Aorta (tissue), 5 donors: ENCODE measurements at places on chromosomes 1 and 21. TPM values are rescaled to one million over a fixed set of nuclear protein-coding genes. Genes with fewer than 3 reads are reported as not detected.

- H3K4me1 ChIP-seq, result no peaks in the 10 kb centered on the region
- no peak for DNase-seq
- H3K27me3 ChIP-seq, result no peaks in the 10 kb centered on the region
- H3K27ac ChIP-seq, result no peak overlapping the region
- H3K36me3 ChIP-seq, result peaks cover 5% of the 10 kb centered on the region
- no peak overlapping the region for H3K4me3 ChIP-seq
Measured at GRCh38 chr21:45280178-45280821, 7.4 kb downstream of the POFUT2 start.

DNA sequence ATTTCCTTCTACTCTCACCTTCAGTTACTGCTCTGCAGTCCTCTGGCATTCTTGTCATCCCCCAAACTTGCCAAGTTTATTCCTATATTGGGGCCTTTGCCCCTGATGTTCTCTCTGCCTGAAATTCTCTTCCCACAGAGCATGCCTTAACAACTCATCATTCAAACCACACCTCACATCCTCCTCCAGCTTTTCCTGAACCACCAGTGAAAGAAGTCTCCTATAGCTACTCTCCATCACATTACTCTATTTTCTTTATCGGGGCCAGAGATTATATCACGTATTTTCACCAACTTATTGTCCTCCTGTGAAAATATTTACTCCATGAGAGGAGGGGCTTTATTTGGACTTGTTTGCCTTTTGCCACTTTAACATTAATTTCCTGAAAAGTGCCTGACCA lies 32.1 kb downstream of the EXTL2 start:
- H3K4me1 ChIP-seq, result no peaks in the 10 kb centered on the region
- H3K4me3 ChIP-seq, result no peak overlapping the region
- no peak for DNase-seq
- no peak overlapping the region for H3K27ac ChIP-seq

GRCh38 chr1:116130356-116130755 lies 19.2 kb downstream of the MAB21L3 start:
- no peak overlapping the region for H3K4me3 ChIP-seq
- H3K36me3 ChIP-seq, result no peaks in the 10 kb centered on the region
- H3K27me3 ChIP-seq, result no peaks in the 10 kb centered on the region
- no peak overlapping the region for H3K27ac ChIP-seq
- no peaks in the 10 kb centered on the region for H3K4me1 ChIP-seq
- DNase-seq, result no peak

- no peak overlapping the region for H3K4me3 ChIP-seq
- H3K4me1 ChIP-seq, result no peaks in the 10 kb centered on the region
- H3K27ac ChIP-seq, result no peak overlapping the region
- DNase-seq, result no peak
- H3K27me3 ChIP-seq, result no peaks in the 10 kb centered on the region
Measured at GRCh38 chr1:188615321-188615720, 1786.6 kb downstream of the PLA2G4A start.

- no peak overlapping the region for H3K27ac ChIP-seq
- no peaks in the 10 kb centered on the region for H3K4me1 ChIP-seq
- no peaks in the 10 kb centered on the region for H3K27me3 ChIP-seq
- no peak overlapping the region for H3K4me3 ChIP-seq
Measured at GRCh38 chr1:33524586-33524985, 52.1 kb downstream of the ZSCAN20 start.

DNA sequence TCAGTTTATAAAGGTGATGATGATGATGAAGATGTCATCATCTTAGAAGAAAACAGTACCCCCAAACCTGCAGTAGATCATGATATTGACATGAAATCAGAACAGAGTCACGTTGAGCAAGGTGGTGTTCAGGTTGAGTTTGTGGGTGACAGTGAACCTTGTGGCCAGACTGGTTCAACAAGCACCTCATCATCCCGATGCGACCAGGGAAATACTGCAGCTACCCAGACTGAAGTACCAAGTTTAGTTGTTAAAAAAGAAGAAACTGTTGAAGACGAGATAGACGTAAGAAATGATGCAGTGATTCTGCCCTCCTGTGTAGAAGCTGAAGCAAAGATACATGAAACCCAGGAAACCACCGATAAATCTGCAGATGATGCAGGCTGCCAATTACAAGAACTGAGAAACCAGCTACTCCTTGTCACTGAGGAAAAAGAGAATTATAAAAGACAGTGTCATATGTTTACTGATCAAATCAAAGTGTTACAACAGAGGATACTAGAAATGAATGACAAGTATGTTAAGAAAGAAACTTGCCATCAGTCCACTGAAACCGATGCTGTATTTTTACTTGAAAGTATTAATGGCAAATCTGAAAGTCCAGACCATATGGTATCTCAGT lies 16.0 kb upstream of the CHAF1B start:
- no peak overlapping the region for H3K4me3 ChIP-seq
- H3K27ac ChIP-seq, result no peak overlapping the region
- DNase-seq, result no peak
- peaks cover 5% of the 10 kb centered on the region for H3K36me3 ChIP-seq
- H3K4me1 ChIP-seq, result no peaks in the 10 kb centered on the region

GRCh38 chr1:163747855-163748254 lies 426.1 kb downstream of the NUF2 start:
- H3K27ac ChIP-seq, result no peak overlapping the region
- no peak for DNase-seq
- H3K4me3 ChIP-seq, result no peak overlapping the region
- H3K36me3 ChIP-seq, result no peaks in the 10 kb centered on the region

GRCh38 chr1:7755448-7755847 lies 15.6 kb upstream of the VAMP3 start:
- H3K27ac ChIP-seq, result no peak overlapping the region
- H3K4me1 ChIP-seq, result peaks cover 1% of the 10 kb centered on the region

- H3K4me1 ChIP-seq, result no peaks in the 10 kb centered on the region
- H3K27ac ChIP-seq, result no peak overlapping the region
- H3K4me3 ChIP-seq, result no peak overlapping the region
- no peaks in the 10 kb centered on the region for H3K27me3 ChIP-seq
Measured at GRCh38 chr1:176609556-176610408, 146.8 kb downstream of the PAPPA2 start.

- H3K4me1 ChIP-seq, result peaks cover 5% of the 10 kb centered on the region
- no peaks in the 10 kb centered on the region for H3K36me3 ChIP-seq
- H3K27ac ChIP-seq, result no peak overlapping the region
- no peaks in the 10 kb centered on the region for H3K27me3 ChIP-seq
- no peak for DNase-seq
- H3K4me3 ChIP-seq, result no peak overlapping the region
Measured at GRCh38 chr1:67715819-67716218, 30.8 kb downstream of the GADD45A start.

DNA sequence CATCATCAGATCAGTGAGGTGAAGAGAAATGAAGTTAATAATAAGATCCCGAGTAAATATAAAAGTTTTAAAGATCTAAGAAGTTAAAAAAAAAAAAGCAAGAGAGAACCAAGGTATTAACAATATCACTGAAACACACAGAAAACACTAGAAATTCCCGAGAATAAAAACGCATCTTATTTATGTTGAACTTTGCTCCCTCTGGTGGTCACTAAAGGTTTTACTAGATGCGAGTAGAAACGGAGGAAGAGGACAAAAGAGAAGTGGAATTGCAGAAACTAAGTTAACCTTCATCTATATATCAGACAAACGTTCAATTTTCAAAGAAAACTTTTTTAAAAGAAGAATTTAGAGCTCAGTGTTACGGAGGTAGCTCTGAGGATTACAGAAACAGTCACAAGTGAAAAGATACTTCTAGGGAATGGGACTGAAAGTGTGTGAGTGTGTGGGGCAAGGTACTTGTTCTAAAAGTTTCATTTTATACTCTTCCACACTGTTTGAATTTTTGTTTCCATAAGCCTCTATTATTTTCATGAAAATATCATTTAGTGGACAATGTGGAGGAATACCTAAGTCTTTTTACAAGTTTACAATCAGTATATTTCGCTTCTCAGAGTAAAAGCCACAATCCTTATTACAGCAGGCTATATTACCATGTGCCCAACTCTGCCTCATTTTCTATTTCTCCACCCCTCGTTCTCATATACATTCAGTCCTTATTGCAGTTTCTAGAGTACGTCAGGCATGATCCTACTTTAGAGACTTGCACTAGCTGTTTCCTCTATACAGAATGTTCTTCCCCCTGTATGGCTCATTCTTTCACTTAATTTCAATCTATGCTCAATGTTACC lies 19.7 kb downstream of the ACBD6 start:
- DNase-seq, result no peak
- H3K36me3 ChIP-seq, result no peaks in the 10 kb centered on the region
- H3K27me3 ChIP-seq, result no peaks in the 10 kb centered on the region
- H3K4me1 ChIP-seq, result no peaks in the 10 kb centered on the region

DNA sequence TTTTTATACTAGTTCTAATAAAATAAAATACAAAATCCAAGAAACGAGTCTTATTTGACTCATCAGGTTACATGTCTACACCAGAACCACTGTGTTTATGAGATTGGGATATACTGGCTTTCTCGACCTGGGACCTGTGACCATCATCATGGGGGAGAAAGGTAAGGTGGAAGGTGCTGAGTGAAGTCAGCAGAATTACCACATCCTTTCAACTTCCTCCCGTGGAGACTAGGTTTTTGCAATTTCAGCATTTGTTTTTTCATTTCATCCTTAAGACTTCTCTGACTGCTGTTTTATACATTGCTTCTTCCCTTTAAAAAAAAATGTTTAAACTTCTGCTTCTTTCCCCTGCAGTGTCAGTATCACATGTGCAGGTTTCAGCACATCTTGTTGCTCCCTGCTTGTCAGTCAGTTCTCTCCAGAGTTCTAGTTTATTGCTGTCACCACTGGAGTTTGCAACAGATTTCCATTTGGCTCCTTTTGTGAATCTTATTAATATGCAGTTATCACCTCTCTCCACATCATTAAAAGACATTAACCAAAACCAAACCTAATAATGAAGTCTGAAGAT lies 60.4 kb upstream of the HAO2 start:
- no peaks in the 10 kb centered on the region for H3K4me1 ChIP-seq
- no peak overlapping the region for H3K27ac ChIP-seq
- no peaks in the 10 kb centered on the region for H3K36me3 ChIP-seq
- H3K27me3 ChIP-seq, result peaks cover 2% of the 10 kb centered on the region
- DNase-seq, result no peak
- no peak overlapping the region for H3K4me3 ChIP-seq

DNA sequence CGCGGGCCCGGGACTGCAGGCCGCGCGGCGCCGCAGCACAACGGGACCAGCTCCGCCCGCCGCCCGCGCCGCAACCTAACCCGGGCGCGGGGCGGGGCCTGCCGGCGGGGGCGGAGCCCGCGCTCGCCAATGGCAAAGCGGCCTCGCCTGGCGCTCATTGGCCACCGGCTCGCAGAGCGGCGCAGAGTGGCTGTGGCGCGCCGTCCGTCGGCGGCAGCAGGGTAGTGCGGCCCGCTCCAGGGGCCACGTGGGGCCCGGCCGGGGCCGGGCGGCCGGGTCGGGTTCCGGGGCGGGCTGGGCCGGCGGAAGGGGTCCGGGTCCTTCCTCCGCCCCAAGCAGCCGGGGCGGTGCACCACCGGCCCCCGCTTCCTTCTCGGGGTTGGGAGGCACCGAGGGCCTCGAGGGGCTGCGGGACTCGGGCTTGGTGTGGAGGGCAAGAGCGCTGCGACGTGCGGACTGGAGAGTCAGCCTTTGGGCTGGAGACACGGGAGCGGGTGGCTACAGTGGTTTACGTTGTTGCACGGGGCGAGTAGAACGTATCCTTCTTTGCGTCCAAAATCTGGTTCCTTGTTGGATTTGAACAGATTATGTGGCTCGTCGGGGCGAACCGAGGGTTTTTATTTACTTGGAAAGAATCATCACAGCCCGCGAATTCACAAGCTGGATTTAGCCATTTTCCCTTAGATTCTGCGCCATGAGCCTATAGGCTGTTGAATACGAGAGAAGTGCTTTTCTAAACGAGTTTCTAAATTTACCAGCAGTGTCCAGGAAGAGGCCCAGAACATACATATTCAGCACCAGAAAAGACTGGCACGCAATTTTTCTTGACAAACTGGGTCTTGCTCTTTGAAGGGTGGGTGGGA lies at the start of gene SRM:
Gene SRM, minus strand, starts transcription at position 51 of the 863 bp plus-strand sequence. CDS start 75 bp downstream, outside the sequence.
- peaks cover 2% of the 10 kb centered on the region for H3K36me3 ChIP-seq
- peak within 1 kb of the TSS; percentile 73 for H3K4me3 ChIP-seq
- H3K27ac ChIP-seq, result peak within 1 kb of the TSS; percentile 46
- H3K4me1 ChIP-seq, result no peaks in the 10 kb centered on the region
- H3K27me3 ChIP-seq, result no peaks in the 10 kb centered on the region

GRCh38 chr21:31897311-31897710 lies 24.5 kb downstream of the HUNK start:
- H3K36me3 ChIP-seq, result no peaks in the 10 kb centered on the region
- H3K4me1 ChIP-seq, result no peaks in the 10 kb centered on the region
- no peak overlapping the region for H3K27ac ChIP-seq
- no peak for DNase-seq
- H3K4me3 ChIP-seq, result no peak overlapping the region
- H3K27me3 ChIP-seq, result no peaks in the 10 kb centered on the region

DNA sequence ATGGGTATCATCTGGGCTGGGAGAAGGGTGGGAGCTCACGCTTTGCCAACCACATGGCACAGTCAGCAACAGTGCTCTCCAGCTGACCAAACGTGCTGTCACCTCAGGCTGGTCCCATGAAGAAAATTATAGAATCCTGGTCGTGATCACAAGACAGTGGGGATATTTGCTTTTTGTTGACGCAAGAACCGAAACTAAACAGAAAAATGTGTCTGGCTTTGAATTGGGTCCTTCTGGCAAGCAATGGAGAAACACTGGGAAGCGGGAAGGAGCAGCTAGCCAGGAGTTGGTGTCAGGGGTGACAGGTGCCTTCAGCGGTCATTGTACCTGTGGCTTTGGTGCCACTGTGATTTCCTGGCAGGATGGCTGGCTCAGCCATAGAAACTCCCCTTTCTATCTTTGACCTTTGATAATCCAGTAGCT lies 304.8 kb downstream of the PAPPA2 start:
- H3K27me3 ChIP-seq, result no peaks in the 10 kb centered on the region
- H3K27ac ChIP-seq, result no peak overlapping the region
- H3K4me3 ChIP-seq, result no peak overlapping the region
- no peaks in the 10 kb centered on the region for H3K4me1 ChIP-seq

DNA sequence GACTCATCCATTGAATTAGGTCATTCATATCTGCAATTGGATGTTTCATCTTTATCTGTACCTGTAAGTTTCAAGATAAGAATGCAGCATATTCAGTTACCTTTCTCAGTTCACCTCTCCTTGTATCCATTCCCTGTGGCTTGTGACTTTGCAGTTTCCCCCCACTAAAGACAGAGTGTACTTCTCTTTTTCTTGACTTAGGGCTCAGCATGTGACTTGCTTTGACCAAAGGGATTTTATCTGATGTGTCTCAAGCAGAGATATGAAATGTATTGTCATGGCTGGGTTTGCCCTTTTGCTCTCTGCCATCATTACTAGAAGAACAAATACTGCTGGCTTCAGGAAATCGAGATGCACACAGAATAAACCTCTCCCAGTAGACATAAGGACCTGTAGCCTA lies 754.8 kb downstream of the ADGRL2 start:
- DNase-seq, result no peak
- H3K27ac ChIP-seq, result no peak overlapping the region
- no peaks in the 10 kb centered on the region for H3K4me1 ChIP-seq
- H3K36me3 ChIP-seq, result no peaks in the 10 kb centered on the region

Gene CLSTN1
- 85.3 TPM for total RNA-seq

Gene AVPR1B
- not detected for total RNA-seq

Gene HES3
- total RNA-seq, result not detected

Gene DLGAP3
- 0.36 TPM for total RNA-seq

Gene FOXE3
- total RNA-seq, result not detected

Gene PTGFRN
- total RNA-seq, result 31.9 TPM

Gene NAV1
- 167 TPM for total RNA-seq

Gene TPTE
- not detected for total RNA-seq

Gene ERVH48-1
- total RNA-seq, result not detected
